Stimulated activated naive CD4-positive, alpha-beta T cell treated with Interleukin-2 at 50 U/mL for 16 hours (primary cell): ENCODE measurements at places on chromosomes 2 and 18.

DNA sequence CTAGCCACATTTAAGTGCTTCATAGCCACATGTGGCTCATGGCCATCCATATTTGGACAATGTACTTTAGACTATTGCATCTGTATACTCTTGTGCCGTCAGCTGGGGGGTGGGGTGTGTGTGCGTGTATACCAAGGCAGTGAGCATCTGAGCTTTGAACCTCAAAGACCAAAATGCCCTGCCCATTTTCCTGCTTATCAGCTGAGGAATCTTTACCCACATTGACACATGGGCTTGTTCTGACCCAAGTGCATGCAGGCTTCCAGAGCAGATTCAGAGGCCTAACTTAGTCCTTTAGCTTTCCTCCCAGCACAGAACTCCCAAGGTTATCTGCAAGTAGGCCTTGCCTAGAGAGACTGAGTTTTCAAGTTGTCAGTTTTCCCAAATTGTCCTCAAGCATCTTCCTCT is 11.1 kb upstream of the MOCOS start:
- DNase-seq = no peak

DNA sequence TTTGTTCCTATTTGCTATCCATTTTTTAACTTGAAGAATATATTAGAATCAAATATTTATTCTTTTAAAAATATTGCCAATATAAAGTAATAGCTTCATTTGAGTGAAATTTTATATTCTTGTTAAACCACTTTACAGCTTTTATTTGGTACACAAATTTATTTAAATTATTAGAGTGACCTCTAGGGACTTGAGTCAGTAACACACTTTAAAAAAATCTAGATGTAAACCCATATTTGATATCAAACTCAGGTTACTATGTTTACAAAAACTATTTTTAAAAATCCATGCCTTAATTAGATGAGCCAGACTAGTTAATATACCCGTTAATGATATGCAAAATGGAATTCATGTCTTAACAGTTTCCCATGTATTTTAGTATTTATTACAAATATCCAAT is 134.6 kb downstream of the MAP4K4 start:
- DNase-seq = no peak

DNA sequence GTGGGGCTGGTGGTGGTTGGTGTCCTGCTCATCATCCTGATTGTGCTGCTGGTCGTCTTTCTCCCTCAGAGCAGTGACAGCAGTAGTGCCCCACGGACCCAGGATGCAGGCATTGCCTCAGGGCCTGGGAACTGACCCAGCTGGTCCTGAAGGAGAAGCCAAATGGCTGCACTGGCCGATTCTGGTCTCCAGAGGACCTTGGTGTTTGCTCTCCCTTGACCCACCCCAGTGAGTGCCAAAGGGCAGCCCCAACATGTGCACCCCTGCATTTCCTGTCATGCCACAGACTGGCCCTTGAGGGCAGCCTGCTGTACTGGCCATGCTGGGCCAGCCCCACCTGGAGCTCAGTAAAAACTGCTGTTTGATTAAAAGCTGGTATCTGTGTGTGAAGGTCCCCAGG is 2.5 kb upstream of the RNF181 start:
- DNase-seq = no peak

DNA sequence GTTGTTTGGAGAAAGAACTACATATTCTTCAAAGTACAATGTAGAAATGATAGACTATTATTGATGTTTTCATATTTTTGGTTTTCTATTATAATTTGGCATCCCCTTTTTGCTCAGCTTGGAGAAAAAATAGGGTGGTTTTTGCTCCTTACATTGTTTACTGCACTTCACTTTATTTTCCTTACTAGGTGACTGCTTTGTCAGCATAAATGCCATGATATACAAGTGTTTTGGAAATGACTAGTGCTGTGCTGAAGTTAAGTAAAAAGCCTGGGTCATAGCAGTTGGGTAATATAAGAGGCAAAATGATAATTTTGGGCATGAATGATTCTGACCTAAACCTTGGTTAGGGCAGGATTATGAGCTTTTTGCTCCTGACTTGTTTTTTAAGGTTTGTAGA is 250.9 kb downstream of the KCNS3 start:
- no peak for DNase-seq
